Stimulated activated CD8-positive, alpha-beta memory T cell treated with anti-CD3 and anti-CD28 coated beads, Interleukin-2, amount 100 ng/mL, for 1 hour (primary cell): ENCODE measurements at places on chromosomes 7 and 10.

- no peak for DNase-seq
These were observed 13.0 kb downstream of the TLX1 start for GRCh38 chr10:101144053-101144452.

- DNase-seq = no peak
These were observed 292.4 kb upstream of the MKLN1 start for GRCh38 chr7:131035088-131035770.

DNA sequence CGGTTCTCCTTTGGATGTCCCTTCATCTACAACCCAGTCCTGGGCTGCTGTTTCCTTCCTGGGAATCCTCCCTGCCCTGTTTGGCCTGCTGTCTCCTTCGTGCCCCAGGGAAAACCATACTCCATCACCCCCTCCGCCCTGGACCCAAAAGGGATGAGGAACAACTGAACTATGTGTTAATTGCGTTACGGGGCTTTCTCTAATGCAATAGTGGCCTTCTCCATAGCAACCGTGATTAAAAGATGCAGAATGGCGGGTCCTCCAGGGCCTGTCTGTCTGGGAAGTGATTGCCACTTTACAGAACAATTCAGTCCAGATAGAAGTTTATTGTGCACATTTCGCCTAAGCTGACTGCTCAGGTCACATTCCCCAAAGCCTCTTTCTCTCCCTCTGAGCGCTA, 112.0 kb upstream of the FGFR2 start:
- no peak for DNase-seq

DNA sequence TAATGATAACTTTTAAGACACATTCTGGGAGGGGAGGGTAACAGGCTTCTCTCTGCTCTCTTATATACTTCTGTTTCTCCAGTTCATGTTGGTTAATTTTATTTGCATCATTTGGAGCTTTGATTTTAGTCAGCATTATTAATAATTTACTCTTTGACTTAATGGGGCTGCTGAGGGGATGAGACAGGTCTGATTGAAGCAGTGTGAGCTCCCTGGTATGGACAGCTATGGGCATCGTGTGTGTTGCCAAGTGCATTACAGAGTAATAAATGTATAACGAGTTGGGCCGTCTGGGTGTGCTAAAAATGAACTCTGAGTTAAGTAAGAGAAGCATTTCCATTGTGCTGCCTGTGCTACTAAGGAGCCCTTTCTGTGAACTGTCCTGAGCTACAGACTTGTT, 31.7 kb upstream of the IKZF1 start:
- DNase-seq = no peak

DNA sequence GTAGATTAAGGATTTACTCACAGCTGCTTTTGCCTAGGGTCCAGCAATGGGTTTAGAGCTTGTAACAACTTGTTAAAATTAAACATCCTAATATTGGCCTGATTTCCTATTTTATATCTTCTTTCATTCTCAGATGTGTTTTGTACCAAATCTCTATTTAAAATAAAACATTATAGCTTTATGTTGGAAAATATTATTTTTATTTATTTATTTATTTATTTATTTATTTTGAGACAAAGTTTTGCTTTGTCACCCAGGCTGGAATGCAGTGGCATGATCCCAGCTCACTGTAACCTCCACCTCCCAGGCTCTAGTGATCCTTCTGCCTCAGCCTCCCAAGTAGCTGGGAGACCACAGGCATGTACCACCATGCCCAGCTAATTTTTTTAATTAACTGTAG, 17.9 kb upstream of the PDSS1 start:
- DNase-seq = no peak

DNA sequence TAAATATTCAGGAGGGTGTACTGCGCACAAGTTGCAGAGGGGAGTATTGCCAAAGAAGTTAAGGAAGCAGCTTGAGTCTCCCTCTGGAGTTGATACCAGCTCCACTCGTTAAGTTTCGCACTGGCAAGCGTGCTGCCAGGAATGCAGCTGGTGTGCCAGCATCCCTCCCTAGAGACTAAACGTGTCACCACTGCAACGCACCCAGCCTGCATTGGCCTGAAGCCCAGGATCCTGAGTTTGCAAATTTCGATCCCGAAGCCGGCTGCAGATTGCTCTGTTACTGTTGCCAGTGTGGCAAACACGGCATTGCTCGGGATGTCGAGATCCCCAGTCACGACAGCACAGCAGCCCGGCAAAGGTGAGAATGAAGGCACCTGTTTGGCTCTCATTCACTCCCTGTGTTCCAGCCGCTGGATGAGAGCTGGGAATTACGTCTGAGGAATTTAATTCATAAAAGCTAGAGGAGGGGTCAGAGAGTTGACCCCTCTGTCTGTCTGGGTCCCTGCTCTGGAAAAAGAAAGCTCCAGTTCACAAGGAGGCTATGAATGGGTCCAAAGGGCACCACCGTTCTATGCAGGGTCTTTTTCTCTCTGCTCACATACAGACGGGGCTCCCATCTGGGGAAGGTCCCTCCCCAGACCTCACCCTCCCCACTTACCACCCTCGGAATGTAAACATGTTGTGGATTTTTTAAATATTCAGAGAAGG, 61.0 kb downstream of the NRP1 start:
- DNase-seq = no peak

- DNase-seq = no peak
These were observed 31.9 kb upstream of the TBX20 start for GRCh38 chr7:35285799-35286198.

DNA sequence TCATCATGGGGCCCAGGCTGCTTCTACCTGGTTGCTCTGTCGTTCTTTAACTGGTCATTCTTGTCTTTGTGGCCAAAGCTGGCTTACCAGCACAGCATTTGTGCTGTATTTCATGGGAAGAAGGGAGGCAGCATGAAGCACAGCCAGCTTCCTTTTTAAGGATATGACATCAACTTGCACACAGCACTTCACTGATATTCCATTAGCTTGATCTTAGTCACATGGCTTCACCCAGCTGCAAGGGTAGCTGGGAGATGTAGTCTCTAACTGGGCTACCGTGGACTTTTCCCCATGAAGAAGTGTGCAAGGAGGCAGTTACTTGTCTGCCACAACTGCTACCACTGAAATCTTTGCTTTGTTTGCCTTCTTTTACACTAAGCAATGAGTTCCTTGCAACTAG, 525.2 kb downstream of the LRMDA start:
- no peak for DNase-seq

GRCh38 chr10:64515970-64516699, 994.9 kb downstream of the REEP3 start:
- DNase-seq = no peak

GRCh38 chr7:35754741-35755140, 46.1 kb upstream of the SEPTIN7 start:
- DNase-seq = no peak

- no peak for DNase-seq
These were observed 409.9 kb downstream of the GALNT17 start for GRCh38 chr7:71541707-71542353.

GRCh38 chr10:97851341-97852001, 1.8 kb downstream of the GOLGA7B start:
- DNase-seq = no peak

GRCh38 chr10:32963096-32963495, 5.1 kb upstream of the ITGB1 start:
- DNase-seq = no peak

DNA sequence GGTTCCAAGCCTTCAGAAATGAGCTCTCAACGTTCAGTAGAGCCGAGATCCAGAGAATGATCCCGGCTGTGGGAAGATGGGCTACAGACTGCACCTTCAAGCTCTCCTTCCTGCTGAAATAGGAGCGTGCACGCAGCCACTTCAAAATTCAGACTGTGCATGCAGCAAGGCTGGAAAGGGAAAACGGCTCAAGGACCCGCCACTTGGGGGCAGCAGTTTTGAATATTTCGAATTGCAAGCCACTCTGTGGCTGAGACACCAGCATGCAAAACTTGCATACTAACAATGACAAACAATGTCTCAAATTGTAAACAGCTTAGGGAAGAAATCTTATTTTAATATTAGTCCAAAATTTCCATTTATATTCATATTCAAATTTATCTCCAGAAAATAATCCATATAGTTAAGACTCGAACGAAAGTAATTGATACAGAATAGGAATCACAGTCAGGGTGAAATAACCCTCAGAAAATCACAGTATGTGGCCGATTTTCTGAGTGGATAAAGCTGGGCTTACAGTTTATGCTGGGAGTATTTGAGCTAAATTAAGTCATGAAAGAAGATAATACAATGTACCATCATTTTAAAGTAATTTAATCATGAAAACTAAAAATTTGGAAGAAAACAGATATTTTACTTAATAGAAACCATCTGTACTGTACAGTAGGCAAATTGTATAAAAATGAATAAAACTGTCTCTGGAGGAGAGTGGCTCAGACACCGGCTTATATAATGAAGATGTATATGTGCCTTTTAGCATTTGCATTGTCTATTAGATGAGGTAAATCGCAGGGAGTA, 137.9 kb upstream of the MKI67 start:
- no peak for DNase-seq

DNA sequence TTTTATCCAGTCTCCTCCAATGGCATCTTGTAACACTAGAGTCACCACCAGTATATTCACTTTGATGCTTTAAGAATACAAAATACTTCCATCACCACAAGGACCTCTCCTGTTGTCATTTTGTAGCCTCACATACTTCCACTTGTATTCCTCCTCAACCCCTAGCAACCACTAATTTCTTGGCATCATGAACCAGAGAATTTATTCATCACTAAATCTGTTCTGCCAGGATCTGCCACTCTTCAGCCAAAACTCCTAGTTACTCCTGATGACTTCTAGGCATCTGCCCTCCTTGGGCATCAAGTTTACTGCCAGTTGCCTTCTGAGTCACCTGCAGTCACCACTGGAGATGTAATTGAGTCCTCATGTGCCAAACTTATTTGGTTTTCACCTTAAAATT, 906.8 kb downstream of the CNTNAP2 start:
- no peak for DNase-seq

DNA sequence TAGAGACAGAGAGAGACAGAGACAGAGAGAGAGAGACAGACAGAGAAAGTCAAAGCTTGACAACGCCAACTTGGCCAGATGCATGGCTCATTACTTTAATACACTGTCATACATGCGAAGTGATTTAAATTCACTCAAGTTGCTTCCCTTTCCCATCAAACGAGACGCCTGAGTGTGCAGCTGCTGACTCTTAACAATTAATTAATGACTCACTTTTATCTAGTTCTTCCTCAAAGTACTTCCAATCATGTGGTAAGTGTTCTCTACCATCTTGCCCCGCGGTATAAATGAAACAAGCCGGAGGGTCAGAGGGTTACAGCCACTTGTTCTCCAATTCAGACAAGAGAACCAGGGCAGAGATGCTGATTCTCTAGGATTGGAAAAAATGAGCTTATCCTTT, 90.8 kb downstream of the SFMBT2 start:
- DNase-seq = no peak

DNA sequence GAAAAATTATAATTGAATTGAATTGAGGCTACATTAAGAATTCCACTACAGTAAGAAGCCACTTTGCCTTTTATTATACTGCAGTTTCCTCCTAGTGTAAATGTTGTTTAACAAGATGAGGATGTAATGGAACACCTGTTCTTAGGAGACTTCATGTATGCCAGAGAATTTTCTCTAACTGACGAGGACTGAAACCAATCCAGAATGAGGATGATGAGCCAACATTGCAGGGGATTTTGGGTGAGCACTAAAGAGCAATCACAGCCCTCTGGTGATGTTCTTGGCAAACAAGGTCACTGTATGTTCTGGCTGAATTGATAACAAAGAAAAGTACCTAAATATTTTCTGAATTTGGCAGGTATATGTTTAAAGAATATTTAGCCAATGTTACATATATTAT, 60.9 kb downstream of the RELN start:
- no peak for DNase-seq

- no peak for DNase-seq
These were observed 185.4 kb upstream of the ANK3 start for GRCh38 chr10:60575105-60575504.

- peak; percentile 24 for DNase-seq
These were observed 64.0 kb downstream of the CSGALNACT2 start for GRCh38 chr10:43202224-43202656.

DNA sequence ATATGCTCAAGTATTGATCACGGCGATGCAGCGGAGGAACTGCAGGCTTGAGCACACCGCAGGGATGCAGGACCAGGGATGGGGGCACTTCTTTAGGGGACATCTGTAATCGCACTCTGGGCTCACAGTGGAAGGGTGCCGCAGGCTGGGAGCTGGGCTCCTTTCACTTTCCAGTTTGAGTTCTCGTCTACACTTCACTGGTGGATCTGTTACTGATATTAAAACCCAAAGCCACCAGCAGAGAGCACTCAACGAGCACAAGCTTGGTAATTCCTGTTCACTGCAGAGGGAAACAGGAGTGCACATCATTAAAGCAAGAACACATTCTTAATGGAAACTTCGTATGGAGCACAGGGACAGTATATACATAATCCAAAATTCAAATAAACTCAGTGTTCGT, 91.3 kb downstream of the PARD3 start:
- no peak for DNase-seq

GRCh38 chr7:151009327-151010036, 14.8 kb downstream of the ATG9B start:
- no peak for DNase-seq

GRCh38 chr10:58932126-58932525, 244.3 kb upstream of the PHYHIPL start:
- DNase-seq = no peak

DNA sequence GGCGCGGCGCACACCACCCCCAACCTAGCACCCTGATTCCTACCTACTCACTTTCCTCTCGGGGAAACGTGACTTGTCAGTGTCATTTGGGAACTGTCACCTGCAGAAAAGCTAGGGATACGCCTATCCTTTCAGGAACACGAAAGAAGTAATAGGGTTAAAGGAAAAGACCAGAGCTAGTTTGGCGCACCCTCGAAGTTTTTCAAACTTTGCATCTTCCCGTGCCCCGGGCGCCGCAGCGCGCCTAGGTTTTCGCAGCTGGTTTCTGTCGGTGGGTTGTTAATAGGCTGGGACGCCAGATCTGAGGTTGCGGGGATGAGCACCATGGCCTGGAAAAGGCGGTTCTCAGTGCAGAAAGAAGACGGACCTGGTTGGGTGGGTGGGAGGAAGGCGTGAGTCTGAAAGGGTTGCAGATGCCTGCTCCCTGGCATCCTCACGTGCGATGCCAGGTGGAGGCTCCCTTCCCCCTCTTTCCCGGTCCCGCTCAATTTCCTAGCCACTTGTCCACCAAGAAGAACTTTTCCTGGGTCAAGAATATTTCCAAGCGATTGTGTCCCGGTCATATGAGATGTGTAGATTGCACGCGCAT, 568 bp upstream of the MEOX2 start:
- DNase-seq = no peak

GRCh38 chr7:84675633-84676034, 481.0 kb upstream of the SEMA3A start:
- DNase-seq = no peak

GRCh38 chr10:79468841-79469585, 23.6 kb upstream of the ZCCHC24 start:
- no peak for DNase-seq

GRCh38 chr10:97532935-97533671, 34.4 kb downstream of the UBTD1 start:
- DNase-seq = no peak

GRCh38 chr10:131677671-131678070, 223.1 kb upstream of the PPP2R2D start:
- DNase-seq = no peak
